ENCODE measurements at places on chromosomes 1 and 21. TPM values are rescaled to one million over a fixed set of nuclear protein-coding genes. Genes with fewer than 3 reads are reported as not detected.

The RXFP4 gene
- total RNA-seq = not detected

The SERTAD4 gene
- total RNA-seq = 2.6 TPM

The RAB42 gene
- 23.6 TPM for total RNA-seq

The PKP1 gene
- 0.20 TPM for total RNA-seq

The RGS16 gene
- 6.3 TPM for total RNA-seq

The ANKRD35 gene
- total RNA-seq = 0.76 TPM

The NBPF26 gene
- total RNA-seq = 13.4 TPM

The ETV3L gene
- total RNA-seq = not detected

The AIM2 gene
- total RNA-seq = 0.30 TPM

The TEX38 gene
- total RNA-seq = 0.16 TPM

The VASH2 gene
- total RNA-seq = 3.6 TPM

The TACSTD2 gene
- total RNA-seq = 8.0 TPM

DNA sequence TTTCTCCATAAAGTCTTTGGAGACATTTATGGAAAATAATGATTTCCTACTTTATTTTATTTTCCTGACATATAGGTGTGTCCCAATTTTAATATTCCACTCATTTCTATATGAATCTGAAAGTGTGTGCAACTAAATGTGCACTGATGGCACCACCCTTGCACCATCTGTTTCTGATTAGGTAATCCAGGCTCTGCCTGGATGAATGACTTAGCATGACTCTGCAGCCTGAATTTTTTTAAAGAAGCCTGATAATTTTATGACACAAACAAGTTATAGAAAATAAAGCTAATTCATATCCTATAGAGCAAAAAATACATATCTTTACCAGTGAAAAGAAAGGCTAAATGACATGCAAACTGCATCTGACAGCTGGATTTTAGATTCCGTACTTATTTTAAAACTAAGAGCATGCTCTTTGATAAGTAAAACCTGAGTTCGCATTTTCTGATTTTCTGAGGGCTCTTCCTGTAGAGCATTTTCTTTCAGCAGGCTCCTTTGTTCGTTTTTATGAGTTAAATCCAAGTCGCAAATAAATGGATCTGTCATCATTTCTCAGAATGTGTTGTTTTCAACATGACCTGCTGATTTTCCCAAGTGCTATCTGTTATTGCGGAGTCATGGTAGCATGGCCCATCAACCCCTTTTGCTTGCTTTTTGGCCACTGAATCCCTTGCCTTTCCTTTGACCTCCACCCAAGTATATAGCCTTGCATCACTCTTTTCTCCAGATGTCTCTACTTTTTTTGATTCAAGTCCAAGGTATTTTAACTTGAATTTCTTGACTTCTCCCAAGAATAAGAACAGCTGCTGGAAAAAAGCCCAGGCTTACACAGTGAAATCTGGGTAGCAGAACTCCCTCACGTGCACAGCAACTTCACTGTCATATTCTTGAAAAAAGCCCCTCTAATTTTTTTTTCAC lies 52.8 kb upstream of the LYPLAL1 start:
- DNase-seq = peak; percentile 47

DNA sequence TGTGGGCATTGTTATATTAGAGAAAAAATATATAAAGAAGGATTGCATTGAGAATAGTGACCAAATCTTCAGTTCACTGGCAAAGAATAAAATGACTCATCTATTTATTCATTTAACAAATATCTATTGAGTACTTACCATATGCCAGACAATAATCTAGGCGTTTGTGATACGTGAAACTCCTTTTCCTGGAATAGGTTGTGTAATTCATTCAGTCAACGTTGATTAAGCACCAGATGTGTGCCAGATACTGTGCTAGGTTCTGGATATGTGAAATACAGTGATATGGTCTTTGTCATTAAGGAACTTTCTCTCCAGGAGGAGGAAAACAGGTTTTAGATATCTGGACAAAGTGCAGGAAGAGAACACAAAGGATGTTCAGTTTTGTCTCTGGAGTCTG lies 344.5 kb downstream of the RWDD3 start:
- no peak for DNase-seq

DNA sequence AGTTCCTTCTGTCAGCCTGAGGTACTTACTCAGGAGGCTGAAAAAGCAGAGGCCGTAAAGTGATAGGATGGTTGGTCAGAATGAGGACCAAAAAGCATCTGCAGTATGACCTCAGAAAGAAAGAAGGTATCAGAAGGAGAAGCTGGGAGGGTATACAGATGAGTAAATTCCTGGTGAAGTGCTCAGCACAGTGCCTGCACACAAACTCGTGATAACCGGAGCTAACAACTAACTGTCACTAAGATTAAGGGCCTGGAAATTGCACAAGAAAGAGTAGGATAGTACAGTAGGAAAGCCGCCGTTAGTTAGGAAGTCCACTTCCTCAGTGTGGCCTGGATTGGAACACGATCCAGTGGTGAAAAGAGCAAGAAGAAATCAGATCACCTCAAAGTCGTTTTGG lies 62.6 kb downstream of the VPS26C start:
- no peak for DNase-seq

DNA sequence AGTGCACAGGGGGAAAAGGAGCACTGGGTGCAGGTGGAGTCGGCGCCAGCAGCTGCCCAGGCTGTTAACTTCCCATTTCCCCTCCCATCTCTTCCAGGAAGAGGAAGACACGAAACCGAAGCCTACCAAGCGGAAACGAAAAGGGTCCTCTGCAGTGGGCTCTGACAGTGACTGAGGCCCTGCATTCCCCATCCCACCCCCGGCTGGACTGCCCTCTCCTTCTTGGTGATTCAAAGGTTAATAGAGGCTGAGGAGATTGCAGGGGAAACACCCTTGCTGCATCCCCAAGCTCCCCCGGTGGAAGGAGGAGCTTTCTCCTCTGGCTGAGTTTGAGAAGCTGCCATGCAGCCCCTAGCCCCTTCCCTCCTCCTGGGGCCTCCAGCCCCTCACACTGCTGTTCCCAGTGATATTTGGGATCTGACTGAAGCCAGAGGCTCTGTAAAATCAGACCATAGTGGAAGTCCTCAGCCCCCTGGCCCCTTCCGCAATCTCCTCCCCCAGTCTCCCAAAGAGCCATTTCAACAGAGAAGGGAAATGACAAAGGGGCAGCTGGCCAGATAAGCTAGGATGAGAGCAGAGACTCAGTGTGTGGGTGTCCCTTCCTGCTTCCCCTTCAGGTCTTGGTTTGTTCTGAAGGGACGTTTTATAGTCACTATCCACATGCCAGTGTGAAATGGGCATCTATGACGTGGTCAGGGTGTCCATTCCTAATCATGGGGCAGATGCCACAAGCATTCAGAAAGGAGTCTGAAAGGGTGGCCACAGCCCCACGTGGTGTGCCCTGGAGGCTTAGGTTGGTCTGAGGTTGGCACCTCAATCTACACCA lies 1.9 kb upstream of the SLC27A3 start:
- DNase-seq = no peak

- peak; percentile 35 for DNase-seq
These were observed 513 bp downstream of the PBX1 start for GRCh38 chr1:164559342-164560051.

GRCh38 chr1:19869929-19870328 lies 12.3 kb upstream of the OTUD3 start:
- DNase-seq = peak; percentile 39

GRCh38 chr1:151175863-151176262 lies at the start of gene TMOD4:
Gene TMOD4, minus strand, starts transcription at chr1:151175981. Its CDS starts 1,106 bp downstream, at chr1:151174875.
- peak; percentile 30 for DNase-seq

GRCh38 chr1:80218112-80218511 lies 1211.6 kb upstream of the ADGRL4 start:
- DNase-seq = peak; percentile 69

- DNase-seq = no peak
These were observed 91.3 kb downstream of the RIPK4 start for GRCh38 chr21:41675574-41675973.

- no peak for DNase-seq
These were observed 12.2 kb downstream of the MSTO1 start for GRCh38 chr1:155622191-155622590.

GRCh38 chr1:13823126-13823880 lies 123.3 kb downstream of the PRDM2 start:
- no peak for DNase-seq

DNA sequence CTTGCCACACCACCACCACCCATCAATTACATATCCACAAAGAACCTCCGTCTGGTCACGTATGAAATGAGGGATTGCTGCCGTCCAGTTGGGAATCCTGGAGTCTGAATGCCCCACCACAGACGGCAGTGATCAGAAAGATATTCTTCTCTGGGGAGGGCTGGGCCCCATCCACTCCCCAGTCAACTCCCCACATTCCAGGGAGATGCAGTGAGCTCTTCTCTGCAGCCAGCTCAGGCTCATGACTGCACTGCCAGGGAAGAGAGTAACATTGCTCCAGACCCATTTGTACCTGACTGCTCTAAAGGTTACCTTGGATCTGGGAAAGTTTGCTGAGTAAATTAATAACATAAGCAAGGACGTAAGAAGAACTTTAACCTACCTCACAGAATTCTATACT lies 18.3 kb downstream of the DEGS1 start:
- peak; percentile 35 for DNase-seq

- DNase-seq = no peak
These were observed 65.9 kb downstream of the SLC37A1 start for GRCh38 chr21:42579456-42580075.

GRCh38 chr1:198798923-198799386 lies 160.1 kb downstream of the PTPRC start:
- no peak for DNase-seq

- DNase-seq = peak; percentile 46
These were observed 104.1 kb downstream of the KCNN3 start for GRCh38 chr1:154765970-154766369.

- no peak for DNase-seq
These were observed 68.2 kb upstream of the KCNJ6 start for GRCh38 chr21:37984416-37984815.

- DNase-seq = peak; percentile 73
These were observed 43.2 kb downstream of the C1orf198 start for GRCh38 chr1:230824919-230825721.

GRCh38 chr21:44432841-44433790 lies 22.2 kb upstream of the LRRC3 start:
- no peak for DNase-seq

GRCh38 chr1:107590900-107591622 lies 373.9 kb downstream of the VAV3 start:
- no peak for DNase-seq

- DNase-seq = no peak
These were observed 24.9 kb downstream of the OLFML2B start for GRCh38 chr1:161998811-161999210.

DNA sequence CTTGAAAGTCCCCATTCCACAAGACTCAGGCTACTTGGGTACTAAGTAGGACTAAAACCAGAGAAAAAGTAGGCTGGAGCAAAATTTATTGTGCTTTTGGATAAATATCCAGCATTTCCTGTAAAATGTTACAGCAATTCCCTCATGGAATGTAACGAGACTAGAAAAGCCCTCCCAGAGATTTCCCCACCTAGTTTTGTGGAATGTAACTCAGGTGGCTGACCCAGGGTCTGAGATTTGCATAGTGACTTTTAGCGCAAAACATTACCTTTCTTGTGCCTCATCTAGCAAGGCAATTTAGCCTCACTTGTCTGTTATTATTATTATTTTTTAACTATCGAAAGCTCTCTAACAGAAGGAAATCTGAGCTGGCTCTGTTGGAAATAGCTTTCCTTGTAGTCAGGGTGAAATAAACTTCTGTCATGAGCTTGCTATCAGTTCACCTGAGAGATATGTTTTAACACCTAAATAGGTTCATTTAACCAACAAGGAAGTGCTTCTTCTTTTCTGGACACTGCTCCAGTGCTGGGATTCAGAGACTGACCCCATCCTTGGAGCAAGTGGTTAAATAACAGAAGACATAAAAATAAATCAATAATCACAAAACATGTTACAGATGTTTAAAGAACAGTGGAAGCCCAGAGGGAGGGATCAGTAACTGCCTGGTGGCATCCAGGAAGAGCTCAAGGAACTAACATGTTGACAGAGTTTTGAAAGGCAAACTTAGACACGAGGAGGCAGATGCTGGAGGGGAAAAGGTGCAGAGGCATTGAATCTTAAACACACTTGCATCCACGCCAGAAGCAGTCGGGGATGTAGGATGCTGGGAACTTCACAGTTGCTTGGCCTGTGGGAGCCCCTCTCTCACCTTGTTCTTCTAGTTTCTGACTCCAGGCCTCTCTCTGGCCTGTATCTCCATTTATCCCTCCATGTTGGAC lies 68.3 kb upstream of the RHOU start:
- peak; percentile 15 for DNase-seq

DNA sequence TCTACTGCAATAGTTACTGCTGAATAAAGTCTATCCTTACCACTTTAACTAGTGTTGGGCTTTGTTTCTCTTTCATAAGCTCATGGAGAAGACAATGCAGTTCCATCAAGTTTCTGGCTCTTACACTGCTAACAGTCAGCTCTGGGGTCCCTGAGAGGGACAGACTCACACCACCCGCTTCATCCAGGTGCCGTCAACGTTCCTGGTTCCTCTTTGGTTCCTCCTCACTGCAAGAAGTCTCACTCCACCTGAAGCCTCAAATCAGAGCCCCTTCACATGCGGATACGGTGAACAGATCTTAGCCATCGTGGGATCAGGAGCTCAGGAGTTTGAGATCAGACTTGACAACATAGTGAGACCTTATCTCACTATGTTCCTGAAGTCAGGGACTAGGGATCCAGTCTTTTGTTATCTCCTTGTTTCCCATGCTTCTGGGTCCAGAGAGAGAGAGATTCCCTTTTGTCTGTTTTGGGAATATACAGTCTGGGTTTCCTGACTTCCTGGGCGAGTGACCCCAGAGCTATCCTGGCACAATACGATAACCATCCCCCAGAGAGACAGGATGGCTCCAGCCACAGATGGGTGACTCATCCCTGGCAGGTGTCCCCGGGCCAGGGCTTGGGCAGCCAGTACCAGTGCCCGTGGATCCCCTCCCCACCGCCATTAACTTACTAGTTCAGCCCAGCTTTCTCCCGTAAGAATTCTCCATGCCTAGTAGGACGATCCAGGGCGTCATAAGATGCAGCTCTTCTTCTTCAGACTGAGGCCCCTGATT lies 14.3 kb upstream of the PCP4 start:
- DNase-seq = no peak

DNA sequence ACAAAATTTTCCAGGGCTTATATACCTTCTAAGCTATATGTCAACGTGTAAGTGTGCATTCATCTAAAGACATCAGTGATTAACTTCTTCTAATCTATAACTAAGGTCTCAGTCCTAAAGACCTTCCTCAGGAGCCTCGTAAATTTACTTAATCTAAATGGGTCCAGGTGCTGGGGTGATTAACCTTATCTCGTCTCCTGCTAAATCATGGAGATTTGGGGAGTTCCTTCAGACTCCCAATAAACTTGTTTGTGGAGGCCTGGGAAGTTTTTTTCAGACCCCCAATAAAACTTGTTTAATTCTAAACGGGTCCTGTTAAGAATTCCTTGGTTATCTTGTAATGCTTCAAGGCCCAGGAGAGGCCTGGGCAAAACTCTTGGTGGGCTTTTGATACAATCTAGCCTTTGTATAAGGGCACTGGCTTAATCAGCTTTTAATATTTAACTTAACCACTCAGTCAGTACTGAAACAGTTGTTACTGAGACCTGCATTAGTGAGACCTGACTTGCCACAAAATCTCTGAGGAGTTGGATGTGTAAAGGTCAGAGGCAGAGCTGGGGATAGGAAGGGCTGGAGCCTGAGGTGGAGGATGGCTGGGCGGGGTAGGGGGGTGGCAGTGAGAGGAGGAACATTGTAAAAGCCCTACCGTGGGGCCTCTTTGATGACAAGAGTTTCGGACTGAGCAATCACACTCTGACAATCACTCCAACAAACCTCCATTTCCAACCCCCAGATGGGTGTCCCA lies 6.2 kb upstream of the HMGCS2 start:
- peak; percentile 58 for DNase-seq

GRCh38 chr1:41492341-41492848 lies 7.9 kb upstream of the EDN2 start:
- no peak for DNase-seq

- no peak for DNase-seq
These were observed 44.2 kb downstream of the PKNOX1 start for GRCh38 chr21:43018519-43018918.
